Right lobe of liver (tissue), 6 donors: ENCODE measurements at places on chromosomes 3 and 15.

DNA sequence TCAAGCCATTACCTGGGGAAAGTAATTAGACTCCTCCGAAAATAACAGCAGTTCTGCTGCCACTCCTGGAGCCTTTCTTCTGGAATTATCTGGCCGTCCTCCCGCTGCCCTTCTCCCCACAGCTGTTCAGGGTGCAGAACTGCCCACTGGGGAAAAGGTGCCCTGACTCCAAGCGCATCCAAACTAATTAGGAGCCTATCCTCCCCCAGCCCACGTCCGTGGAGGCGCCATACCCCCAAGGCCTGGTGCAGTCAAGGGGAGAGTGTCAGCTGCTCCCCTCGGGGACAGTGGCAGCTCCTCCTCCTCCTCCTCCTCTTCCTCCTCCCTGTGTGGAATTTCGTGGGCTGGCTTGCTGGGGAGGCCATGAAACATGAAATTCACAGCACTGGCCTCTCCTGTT is 177.2 kb downstream of the XXYLT1 start:
- DNase-seq = peak; percentile 6

DNA sequence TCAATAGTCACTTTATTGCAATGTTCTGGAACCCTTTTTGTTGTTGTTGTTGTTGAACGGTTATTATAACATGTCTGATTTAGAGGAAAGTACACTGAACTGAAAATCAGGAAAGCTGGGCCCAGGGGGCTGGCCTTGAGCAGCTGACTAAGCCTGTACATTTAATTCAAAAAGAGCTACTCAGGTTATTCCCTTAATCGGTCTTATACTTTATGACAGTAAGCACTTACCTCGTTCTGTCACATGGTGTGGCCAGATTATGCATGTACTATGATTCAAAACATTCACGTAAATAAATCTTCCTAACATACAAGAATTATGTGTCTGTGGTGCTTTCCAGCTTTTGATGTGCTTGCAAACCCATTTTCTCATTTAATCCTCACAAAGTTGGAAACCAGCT is 382.5 kb upstream of the TPRG1 start:
- no peak for DNase-seq

DNA sequence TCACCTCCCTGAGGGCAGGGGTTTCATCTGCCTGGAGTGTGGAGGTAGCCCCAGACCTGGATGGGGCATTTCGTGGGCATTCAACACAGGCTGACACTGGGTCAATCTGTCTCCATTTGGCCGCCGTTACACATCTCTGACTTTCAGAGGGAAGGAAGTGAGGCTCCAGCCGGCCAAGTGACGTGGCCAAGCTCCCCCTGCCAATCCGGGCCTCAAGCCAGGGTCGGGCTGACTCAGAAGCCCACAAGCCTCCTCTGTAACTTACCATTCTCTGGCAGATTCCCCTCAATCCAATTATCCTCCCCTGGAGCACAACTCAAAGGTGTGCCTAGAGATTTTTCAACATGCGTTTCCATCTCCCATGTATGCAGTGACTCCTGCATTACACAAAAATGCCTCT is 227.6 kb downstream of the KLF13 start:
- peak; percentile 45 for DNase-seq

GRCh38 chr3:178137831-178138230 is 398.4 kb upstream of the KCNMB2 start:
- DNase-seq = no peak

DNA sequence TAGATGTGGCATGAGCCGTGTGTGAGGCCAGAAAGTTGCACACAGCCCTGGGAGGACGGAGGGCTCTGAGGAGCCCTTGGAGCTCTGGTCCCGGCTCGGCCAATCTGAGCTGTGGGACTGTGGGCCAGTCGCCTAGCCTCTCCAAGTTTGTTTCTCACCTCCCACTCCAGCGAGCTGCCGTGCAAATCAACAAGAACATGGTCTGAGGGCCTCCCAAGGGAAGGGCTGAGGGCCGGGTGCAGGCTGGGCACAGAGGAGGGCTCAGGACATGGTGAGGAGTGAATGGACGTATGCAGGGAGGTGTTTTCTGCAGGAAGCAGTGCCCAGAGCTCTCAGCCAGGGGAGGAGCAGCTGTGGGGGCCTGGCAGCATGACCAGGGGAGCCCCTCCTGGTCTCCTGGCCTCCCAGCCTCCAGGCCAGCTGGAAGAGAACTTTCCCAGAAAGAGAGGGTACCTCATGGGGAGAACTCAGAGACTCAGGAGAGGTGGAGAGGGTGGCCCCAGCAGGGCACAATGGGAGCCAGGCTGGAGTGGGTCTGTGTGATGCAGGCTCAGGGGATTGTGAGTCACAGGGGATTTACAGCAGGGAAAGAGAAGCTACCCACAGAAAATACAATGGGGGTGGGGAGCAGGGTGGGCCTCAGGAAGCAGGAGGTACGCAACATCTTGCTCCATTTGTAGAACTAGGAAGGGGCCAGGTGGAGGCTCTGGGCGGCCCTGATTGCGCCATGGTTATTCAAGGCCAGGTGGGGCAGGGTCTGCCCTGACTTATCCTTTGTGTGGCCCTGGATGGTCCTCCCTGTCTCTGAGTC is 24.8 kb downstream of the PSTPIP1 start:
- peak; percentile 32 for DNase-seq

DNA sequence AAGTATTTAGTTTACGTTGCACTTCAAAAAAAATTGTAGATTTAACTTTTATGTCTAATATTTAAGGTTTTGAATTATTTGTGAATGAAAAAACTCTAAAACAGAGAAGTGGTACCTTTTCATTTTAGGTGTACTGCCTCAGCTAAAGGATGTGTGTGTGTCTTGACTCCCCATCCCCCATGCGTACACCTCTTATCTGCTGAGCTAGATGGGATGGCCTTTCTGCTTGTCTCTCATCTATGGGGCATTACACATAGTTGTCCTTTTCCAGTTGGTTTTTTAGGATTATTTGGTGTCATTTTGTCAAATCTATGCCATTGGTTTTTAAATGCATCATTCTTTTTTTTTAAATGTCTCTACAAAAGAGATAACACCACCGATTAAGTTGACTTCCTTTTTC is 110.9 kb downstream of the FNDC3B start:
- no peak for DNase-seq

DNA sequence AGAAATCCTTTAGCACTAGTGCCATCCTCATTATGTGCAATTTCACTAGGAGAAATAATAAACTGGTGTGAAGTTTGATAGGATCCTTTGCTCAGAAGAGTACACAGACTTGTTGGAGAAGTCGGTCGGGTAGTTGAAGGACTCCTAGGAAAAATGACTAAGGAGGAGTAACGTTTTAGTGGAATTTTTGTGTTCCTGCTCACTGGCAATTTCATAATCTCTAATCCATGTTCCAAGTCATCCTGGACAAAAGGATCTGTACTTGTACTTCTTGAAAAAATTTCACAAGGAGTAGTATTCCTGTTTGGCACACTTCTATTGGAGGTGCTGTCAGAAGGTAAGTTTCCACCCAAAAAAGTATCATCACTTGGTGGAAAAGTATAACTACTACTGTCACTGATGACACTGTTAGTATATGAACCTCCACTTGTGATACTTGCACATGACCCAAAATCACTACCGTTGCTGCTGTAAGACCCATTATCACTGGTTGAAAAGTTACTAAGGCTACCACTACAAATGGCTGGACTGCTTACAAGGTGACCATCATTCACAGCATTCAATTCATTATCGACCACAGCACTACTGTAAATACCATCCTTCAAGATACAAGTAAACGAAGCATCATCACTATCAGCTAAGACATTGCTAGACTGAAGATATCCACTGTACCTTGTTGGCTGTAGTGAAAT is 77.4 kb downstream of the NEDD4 start:
- no peak for DNase-seq

DNA sequence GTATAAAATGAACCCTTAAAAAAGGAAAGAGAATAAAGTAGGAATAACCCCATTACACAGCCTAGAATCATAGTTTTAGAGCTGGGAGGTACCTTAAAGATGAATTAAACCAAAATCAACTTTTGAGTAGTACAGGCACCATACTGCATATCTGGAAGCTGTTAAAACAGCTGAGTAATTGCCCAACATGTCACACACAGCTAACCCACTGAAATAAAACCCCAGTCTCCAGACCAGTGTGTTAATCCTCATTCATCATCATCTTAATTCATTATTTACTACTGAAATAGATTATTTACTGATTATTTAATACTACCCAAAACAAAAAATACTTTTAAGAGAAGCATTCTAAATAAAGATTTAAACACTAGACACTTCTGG is 52.8 kb downstream of the GPR160 start:
- no peak for DNase-seq
